Nucleus accumbens (tissue), 56 donors: ENCODE measurements at places on chromosomes 2 and 18.

DNA sequence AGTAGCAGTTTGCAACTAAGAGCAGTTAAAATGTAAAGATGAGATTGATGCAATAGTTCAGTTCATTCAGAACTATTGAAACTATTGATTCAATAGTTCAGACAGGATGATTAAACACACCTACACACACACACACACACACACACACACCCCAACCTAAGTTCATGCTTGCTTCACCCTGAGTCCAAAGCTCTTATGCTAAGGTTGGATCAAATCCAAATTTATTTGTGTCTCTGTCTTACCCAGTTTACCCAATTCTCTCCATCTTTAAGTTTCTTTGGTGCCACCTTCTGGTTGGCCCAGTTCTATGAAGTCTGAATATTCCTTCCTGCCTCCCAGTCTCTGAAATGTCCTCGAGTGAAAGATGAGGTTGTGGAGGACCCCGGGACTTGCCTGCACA lies 5.1 kb downstream of the SERPINB8 start:
- no peak for DNase-seq

DNA sequence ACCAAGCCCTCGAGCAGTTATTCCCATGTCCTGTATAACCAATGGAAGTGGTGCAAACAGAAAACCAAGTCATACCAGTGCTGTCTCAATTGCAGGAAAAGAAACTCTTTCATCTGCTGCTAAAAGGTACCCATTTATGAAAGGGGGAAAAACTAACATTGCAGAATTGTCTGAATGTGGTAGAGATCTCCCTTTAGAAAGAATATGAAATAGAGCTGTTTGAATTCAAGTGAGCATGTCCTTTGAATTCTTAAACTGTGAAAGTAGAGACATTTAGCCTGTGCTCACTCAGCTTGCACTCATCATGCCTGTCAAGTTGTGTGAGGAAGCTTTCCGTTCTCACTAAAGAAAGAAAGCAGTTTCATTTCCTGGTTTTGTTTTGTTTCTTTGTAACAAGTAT lies 87.4 kb downstream of the EML4 start:
- DNase-seq, result no peak

GRCh38 chr18:79974025-79974654 lies 9.7 kb downstream of the HSBP1L1 start:
- DNase-seq, result no peak

DNA sequence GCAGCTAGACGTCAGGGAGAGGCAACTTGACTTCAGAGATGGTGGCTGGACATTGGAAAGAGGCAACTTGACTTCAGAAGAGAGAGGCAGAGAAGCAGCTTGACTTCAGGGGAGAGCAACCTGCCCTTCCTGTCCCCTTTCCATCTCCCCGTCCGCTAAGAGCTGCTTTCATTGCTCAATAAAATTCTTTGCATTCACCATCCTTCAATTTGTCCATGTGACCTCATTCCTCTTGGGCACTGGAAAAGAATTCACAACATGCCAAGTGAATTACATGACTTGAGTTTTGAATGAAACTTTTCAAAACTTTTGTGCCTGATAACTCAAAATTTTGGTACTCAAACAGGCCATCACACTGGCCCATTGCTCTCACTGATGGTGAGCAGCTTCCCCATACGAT lies 158.9 kb downstream of the DPP4 start:
- DNase-seq, result no peak

- DNase-seq, result no peak
Observed at GRCh38 chr2:69603146-69603743, 40.3 kb downstream of the AAK1 start.

DNA sequence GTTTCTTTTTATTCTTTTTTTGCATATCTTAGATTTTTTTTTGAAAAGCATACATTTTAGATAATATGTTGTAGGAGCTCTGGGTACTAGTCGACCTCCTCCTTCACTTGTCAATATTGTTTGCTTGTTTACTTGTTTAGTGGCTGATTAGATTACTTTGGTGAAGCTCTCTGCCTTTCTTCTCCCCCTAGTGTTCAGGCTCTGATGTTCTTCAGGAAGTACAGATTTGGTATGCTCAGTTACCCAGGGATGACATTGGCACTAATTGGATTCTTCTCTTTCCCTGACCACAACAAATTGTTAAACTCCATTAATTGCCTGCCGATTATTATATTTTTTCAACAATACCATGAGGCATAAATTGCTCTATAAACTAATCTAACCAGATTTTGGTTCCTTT lies 491.2 kb downstream of the SUCLG1 start:
- DNase-seq, result no peak

DNA sequence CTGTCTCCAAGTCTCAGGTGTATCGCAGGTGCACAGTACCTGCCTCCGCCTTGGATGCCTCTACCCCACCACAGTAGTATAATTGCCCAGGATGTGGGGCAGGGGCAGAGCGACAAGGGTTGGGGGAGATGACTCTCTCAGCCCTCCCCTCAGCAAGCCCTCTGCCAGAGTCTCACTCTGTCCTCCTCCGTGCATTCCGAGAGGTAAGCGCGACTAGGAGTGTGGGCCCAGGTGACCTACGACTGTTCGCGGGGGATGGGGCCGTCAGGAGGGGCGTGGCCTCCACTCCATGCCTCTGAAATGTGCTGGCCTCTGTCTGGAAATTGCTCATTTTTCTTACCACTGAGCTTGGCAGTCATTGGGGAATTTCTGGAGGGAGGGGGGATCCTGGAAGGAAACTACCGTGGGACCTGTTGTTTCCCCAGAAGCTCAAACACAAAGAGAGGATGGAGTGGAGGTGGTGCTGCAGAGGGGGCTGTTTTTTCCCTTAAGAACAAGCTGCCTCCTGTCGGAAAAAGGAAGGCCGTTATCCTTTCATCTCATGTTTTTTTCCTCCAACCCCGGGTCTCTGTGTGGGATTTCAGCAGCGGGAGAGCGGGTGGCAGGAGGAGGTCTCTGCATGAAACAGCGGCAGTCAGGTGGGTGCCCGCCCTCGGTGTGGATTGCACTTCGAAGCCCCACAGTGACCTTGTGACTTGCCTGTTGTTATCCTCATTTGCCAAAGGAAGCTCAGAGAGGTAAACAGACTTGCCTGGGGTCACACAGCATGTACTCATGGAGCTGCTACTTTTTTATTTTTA lies 13.0 kb upstream of the RALB start:
- no peak for DNase-seq

DNA sequence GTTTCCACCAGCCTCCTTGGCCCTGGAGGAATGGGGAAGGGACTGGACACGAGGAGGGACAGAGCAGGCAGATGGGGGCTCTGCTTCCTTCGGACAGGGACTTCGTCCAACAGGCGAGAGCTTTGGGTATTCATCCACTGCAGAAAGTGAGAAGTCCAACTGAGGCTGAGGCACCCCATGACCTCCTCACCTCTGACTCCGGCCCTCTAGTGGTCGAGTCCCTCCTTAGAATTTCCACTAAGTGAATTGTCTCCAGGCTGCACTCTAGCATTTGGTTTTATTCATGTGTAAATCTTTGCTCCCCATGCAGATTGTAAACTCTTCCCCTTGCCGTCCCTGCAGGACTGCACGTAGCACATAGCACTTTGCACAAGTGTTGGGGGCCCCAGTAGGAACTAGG lies 75.6 kb downstream of the TMEM247 start:
- no peak for DNase-seq

- no peak for DNase-seq
Observed at GRCh38 chr2:219737270-219737691, 109.9 kb downstream of the SLC4A3 start.

DNA sequence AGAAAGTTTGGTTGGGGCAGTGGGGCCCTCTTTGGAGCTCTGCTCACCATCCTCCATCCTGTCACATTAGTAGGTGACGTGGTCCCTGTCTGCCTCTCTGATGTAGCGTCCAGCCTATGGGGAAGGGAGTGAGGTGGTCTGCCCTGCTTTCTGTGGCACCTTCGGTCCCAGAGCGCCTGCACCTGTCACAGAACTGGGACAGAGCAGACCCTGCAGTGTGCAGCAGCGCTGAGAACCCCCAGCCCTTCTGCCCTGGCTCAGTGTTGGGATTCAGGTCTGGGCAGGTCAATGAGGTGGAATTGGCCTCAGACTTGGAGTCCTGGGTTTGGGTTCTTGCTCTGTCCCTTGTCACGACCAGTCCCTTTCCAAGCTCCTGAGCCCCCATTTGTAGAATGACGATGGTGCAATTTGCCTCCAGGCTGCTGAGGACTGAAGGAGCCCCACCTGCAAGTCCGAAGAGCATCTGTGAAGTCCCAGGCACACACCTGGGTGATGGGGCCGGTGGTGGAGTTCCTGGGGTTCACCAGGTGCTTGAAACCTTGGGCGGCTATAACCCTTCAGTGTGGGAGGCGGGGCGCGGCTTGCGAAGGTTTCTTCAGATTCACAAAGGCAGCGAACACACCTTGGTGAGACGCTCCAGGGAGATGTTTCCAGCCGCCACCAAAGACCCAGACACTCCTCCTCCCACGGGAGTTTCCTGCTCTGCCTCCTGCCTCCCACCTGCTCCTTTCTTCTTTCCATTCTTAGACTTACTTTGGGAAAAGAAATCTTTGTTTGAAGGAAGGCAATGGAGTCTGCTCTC lies 265.4 kb upstream of the HDAC4 start:
- no peak for DNase-seq

GRCh38 chr2:10549195-10549594 lies 101.1 kb upstream of the ODC1 start:
- no peak for DNase-seq

GRCh38 chr18:59760619-59761600 lies 63.7 kb upstream of the CCBE1 start:
- DNase-seq, result no peak

- DNase-seq, result no peak
Observed at GRCh38 chr2:150931451-150931850, 330.2 kb downstream of the RBM43 start.

- no peak for DNase-seq
Observed at GRCh38 chr18:44773640-44774155, 93.0 kb downstream of the SETBP1 start.

DNA sequence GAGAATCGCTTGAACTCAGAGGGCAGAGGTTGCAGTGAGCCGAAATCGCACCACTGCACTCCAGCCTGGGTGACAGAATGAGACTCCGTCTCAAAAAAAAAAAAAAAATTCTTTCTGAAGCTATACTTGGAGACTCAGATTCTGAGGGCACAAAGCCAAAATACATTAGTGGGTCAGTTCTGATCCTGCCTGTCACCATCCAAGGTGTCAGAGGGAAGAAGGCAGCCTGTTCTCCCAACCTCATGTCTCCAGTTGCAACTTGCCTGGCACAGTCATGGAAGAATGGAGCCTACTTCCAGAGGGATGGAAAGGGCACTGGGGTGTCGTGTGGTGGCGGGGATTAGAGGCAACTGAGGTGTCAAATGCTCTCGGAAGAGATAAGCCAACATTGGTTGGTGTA lies 104.8 kb upstream of the GATA6 start:
- DNase-seq, result no peak

DNA sequence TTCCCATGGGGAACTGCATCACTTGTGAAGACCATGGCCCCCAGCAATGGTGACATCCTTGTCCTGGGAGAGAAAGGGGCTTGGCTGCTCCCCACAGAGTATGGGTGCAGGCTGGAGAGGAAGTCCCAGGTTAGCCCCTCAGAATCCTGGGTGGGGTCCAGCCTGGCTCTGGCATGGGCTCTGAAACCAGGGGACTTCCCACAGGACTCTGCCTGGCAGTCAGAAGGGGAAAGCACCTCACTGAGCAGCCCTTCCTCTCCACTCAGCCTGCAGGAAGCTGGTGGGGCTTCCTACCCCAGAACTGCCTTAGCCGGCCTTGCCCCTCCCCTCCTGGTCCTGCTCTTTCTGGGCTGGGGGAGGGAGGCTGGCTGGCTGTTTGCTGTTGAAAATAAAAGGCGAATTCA lies 3.7 kb downstream of the NEURL3 start:
- DNase-seq, result no peak

GRCh38 chr2:30662268-30663131 lies 144.7 kb downstream of the CAPN13 start:
- DNase-seq, result no peak

DNA sequence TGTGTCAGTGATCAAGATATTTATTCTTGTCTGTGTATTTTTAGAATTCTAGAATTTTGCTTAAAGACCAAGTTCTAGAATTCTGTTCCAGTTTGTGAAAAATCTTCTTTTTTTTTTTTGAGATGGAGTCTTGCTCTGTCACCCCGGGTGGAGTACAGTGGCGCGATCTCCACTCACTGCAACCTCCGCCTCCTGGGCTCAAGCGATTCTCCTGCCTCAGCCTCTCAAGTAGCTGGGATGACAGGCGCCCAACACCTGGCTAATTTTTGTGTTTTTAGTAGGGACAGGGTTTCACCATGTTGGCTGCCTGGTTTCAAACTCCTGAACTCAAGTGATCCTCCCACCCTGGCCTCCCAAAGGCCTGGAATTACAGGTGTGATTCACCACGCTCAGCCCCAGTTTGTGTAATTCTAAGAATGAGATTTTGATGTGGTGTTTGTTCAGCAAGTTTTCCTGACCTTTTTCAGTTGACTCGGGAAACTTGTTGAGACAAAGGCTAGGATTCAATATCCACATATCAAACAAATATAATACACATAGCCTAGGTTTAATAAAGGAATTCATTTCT lies 3.6 kb downstream of the EIF5B start:
- no peak for DNase-seq

GRCh38 chr2:235414422-235414821 lies 79.4 kb upstream of the AGAP1 start:
- DNase-seq, result no peak

DNA sequence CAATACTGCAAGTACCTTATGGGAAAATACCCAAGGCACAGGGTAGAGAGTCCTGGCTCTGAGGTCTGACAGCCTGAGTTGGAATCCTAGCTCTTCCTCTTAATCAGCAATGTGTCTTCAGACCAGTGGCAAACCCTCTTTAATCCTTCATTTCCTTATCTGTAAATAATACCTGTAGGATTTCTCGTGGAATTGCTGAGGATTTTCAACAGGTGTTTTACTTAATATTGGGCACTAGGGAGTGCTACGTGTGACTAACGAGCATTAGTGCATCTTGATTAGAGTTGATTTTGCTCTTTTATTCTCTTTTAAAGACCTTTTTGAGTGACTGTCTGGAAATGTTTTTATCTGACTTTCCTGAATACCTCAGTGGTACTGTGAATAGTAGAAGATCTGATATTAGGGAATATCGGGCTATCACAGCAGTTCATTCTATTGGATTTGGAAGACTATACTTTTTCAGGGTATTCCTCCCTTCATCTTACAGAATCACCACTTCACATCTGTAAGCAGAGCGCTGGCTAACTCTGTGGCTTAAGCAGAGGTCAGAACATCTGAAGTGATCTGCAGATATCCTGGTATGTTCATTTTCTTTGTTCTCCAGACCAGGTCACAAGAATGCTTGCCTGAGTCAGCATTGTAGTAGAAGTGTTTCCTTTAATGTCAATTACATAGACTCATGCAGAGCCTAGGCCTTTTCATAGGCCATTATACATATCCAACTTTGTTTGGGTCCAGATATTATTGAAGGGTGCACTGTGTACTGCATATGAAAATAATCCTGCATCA lies 49.1 kb downstream of the ARHGAP28 start:
- DNase-seq, result no peak

GRCh38 chr2:230898016-230898712 lies 26.9 kb downstream of the GPR55 start:
- no peak for DNase-seq
